ENCODE measurements at places on chromosomes 16 and 17.

- DNase-seq: no peak
These were observed 52.5 kb downstream of the ARHGAP27 start for GRCh38 chr17:45380046-45380765.

DNA sequence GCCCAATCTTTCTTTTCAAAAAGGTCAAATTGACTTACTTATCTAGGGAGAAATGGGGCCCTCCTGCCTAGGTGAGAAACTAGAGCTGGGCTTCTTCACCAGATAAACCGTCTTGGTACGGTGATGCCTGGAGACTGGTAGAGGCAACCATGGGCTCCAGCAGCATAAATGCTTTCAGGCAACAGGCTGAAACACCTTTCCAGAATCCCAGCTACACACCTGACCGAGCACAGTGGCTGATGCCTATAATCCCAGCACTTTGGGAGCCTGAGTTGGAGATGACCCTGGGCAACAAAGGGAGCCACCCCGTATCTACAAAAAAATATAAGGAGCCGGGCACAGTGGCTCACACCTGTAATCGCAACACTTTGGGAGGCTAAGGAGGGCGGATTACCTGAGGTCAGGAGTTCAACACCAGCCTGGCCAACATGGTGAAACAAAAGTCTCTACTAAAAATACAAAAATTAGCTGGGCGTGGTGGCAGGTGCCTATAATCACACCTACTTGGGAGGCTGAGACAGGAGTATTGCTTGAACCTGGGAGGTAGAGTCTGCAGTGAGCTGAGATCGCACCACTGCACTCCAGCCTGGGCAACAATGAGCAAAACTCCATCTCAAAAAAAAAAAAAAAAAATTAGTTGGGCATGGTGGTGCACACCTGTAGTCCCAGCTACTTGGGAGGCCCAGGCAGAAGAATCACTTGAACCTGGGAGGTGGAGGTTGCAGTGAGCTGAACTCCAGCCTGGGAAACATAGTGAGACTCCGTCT, 8.0 kb downstream of the TRAF4 start:
- DNase-seq: no peak

GRCh38 chr17:66992911-66993442, 28.5 kb downstream of the CACNG4 start:
- DNase-seq: no peak

GRCh38 chr16:89921702-89922476, 1.3 kb upstream of the TUBB3 start:
- no peak for DNase-seq

- no peak for DNase-seq
These were observed 51.4 kb upstream of the WSCD1 start for GRCh38 chr17:6018788-6019187.

DNA sequence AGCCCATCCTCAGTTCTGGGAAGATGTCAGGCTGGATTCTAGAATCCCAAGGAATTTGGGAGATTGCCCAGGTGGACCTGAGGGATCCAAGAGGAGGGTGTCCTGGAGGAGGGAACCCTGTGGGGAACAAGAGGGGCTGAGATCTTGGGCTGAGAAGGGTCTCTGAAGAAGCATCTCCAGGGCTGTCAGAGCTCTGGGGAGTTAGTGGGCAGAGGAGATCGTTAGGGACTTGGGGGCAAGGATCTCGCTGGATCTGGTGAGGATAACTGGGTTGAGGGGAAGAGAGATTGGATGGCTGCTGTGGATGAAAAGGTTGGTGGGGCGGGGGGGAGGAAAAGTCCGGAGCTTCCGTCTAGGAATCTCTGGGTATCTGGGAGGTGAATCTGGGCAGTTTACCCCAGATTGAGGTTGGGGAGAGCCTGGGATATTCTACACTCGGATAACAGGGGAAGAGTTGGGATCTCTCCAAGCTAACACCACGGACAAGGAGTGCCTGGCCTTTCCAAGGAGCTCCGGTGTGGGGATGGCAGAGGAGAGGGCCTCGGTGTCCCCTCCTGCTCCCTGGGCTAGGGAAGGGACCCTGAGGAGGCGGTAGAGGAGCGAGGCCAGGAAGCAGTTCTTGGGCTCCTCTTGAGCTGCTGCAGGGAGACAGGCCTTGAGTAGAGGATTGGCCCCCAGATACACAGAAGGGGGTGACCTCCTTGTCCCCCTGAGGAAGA, 1.7 kb downstream of the FBXL19 start:
- DNase-seq: no peak

GRCh38 chr16:50308237-50308965, 42.0 kb downstream of the ADCY7 start:
- no peak for DNase-seq

- no peak for DNase-seq
These were observed 218.6 kb downstream of the PRKCA start for GRCh38 chr17:66520999-66521398.

GRCh38 chr17:63317166-63317840, 128.8 kb downstream of the CYB561 start:
- DNase-seq: no peak

DNA sequence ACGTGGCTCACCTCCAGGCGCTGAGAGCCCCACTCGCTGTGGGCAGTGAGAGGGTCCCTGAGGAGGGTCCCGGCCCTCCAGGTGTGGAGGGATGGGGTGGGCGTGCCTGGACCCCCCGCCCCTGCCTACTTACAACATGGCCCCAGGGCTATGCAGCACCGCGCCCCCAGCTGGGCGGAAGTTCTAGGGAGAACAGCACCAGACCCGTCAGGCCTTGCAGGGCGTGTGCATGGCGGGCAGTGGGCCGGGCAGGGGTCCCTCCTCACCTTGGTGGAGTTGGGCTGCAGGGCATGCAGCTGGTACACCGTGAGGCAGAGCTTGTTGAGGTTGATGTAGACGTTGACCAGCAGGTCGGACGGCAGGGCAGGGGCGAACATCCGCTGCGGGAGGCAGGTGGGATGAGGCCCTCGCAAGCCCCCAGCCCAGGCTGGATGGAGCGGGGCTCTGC, 2.7 kb downstream of the SMIM22 start:
- DNase-seq: no peak

Measured in NCI-H1417 treated with DMSO at 0.1 percent for 48 hours (cell line).